Transverse colon (tissue), 4 donors: ENCODE measurements at places on chromosomes 7 and 10. TPM values are rescaled to one million over a fixed set of nuclear protein-coding genes. Genes with fewer than 3 reads are reported as not detected.

- DNase-seq = no peak
Measured at GRCh38 chr10:132204781-132205473, 18.2 kb downstream of the DPYSL4 start.

GRCh38 chr10:132142396-132143161, 44.2 kb upstream of the DPYSL4 start:
- DNase-seq = peak; percentile 27

GRCh38 chr10:31739711-31740110, 188.9 kb downstream of the ARHGAP12 start:
- DNase-seq = no peak

GRCh38 chr7:124649397-124650014, 116.1 kb downstream of the GPR37 start:
- DNase-seq = no peak

FRMD4A gene
- total RNA-seq = 6.0 TPM

HDAC9 gene
- 28.4 TPM for total RNA-seq

NKX6-2 gene
- total RNA-seq = not detected

ENKUR gene
- 1.1 TPM for total RNA-seq
